ENCODE measurements at places on chromosomes 11 and 22. TPM values are rescaled to one million over a fixed set of nuclear protein-coding genes. Genes with fewer than 3 reads are reported as not detected.

The PATE2 gene
- polyA plus RNA-seq = not detected

The IL18 gene
- polyA plus RNA-seq = 3.2 TPM

The XKR3 gene
- not detected for polyA plus RNA-seq

The FAM83F gene
- polyA plus RNA-seq = 8.4 TPM

The ASPHD2 gene
- polyA plus RNA-seq = 0.22 TPM

The PYGM gene
- 3.2 TPM for polyA plus RNA-seq

The KRTAP5-10 gene
- not detected for polyA plus RNA-seq

The ATP6V1E1 gene
- polyA plus RNA-seq = 48.5 TPM

The USP2 gene
- 8.8 TPM for polyA plus RNA-seq
